Nephron progenitor cell (in vitro differentiated cells): ENCODE measurements at places on chromosomes 3 and 15.

- DNase-seq: no peak
These were observed 56.5 kb downstream of the CLDN11 start for GRCh38 chr3:170475092-170475685.

DNA sequence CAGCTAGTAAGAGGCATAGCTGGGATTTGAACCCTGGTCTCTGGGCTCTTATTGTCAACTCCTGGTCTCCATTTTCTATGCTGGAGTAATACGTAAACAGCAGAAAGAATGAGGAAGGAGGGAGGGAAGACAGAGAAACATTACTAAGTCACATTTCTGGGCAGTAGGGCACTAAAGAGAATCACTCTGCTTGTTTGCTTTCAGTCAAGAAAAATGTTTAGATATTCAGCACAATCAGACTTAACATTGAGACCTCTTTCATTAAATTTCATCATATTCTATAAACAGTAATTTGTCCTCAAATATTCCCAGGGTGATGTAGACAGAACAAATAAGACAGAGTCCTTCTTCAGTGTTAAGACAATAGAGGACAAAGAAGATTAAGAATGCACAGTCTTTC, 67.7 kb upstream of the BNC1 start:
- DNase-seq: no peak

DNA sequence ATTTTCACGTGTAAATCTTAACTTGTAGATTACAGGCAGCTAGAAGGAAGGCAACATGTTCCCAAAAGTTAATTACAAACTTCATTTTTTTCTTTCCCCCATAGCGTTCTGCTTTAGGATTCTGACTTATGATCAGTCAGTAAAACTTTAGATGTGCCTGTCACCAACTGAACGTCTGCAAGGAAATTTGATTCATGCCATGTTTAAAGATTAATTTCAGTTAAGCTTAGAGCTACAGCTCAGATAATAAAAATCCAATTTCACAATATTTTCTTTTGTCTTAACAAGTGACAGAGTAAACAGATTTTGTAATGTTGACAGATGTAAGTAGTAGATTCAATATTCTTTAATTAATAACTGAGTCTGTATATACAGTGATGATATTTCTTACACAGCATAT, 253.1 kb downstream of the NFKBIZ start:
- DNase-seq: no peak

DNA sequence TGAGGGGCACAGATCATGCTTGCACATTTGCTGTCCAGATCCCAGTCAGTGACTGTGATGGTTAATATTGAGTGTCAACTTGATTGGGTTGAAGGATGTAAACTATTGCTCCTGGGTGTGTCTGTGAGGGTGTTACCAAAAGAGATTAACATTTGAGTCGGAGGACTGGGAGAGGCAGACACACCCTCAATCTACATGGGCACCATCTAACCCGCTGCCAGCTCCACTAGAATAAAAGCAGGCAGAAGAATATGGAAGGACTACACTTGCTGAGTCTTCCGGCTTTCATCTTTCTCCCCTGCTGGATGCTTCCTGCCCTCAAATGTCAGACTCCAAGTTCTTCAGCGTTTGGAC, 5.1 kb downstream of the GP9 start:
- DNase-seq: no peak

DNA sequence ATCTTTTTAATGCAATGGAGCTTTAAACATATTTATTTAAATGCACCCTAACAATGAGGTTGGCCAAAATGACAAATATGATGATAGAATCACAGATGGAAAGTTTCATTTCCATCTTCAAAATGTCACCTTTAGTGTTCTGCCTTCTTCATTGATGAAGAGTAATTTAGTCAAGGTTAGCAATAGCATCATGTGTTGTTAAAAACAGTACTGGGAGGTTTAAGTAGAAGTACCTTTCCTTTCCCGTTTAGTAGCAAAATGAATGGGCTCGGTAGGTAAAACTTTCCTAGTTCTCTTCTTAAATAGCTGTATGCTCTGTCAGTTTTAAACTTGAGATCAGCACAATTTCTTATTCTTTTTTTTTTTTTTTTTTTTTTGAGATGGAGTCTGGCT, 35.1 kb downstream of the EIF2AK4 start:
- no peak for DNase-seq

GRCh38 chr15:40487816-40488682, 17.3 kb downstream of the CHST14 start:
- no peak for DNase-seq

DNA sequence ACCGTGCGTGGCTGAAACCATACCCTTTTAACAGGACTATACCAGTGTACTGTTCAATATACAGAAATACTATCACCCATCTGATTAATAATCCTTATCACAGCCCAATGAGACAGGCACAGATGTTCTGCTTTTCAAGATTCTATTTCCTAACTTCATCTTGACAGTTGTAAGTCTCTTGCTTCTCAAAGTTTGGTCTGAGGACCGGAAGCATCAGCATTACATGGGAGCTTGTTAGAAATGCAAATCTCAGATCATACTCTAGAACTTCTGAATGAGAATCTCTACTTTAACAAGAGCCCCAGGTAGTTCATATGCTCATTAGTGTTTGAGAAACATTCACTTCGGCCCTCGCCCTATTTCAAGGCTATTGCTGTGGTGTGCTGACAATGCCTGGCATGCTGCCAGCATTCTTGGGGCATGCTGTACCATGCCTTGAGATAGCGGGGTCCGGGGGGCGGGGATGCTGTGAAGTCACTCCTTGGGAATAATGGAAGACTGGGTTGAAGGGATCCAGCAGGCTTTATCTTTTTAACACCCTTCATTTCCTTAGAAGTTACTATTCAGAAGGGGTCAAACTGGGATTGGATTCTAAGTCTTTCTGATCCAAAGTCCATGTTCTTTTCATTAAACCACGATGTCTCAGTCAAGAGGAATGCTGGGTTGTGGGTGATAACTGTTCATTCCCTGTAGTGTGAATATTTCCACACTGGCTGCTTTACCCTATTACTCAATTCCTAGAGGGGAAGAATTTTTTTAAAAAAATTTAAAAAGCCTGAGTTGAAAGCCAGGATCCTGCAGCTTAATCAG, 194.7 kb downstream of the LPP start:
- no peak for DNase-seq

GRCh38 chr3:4416961-4417360, 50.1 kb downstream of the SUMF1 start:
- no peak for DNase-seq

DNA sequence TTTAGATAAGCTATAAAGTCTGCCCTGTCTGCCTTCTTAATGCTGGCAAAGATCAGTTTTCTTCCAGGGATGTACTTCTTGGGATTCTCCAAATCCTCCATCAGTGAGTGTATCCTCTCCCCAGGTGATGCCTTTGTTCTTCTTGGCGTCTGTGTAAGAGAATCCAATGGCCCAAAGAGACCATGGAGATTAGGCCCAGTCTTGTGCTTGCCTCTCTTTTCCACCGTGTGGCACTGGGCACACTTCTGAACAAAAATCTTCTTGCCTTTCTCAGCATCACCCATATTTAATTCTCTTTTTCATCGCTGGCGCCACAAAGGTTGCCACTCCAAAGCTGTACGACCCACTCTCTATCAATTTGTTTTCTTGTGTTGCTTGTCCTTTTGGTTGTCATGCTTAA, 32.2 kb upstream of the TAMM41 start:
- DNase-seq: no peak

- no peak for DNase-seq
These were observed 286.8 kb upstream of the CTNNB1 start for GRCh38 chr3:40912461-40912860.
